ENCODE measurements at places on chromosomes 16 and 17.

- DNase-seq: no peak
Observed at GRCh38 chr16:27110524-27110896, 43.8 kb downstream of the C16orf82 start.

DNA sequence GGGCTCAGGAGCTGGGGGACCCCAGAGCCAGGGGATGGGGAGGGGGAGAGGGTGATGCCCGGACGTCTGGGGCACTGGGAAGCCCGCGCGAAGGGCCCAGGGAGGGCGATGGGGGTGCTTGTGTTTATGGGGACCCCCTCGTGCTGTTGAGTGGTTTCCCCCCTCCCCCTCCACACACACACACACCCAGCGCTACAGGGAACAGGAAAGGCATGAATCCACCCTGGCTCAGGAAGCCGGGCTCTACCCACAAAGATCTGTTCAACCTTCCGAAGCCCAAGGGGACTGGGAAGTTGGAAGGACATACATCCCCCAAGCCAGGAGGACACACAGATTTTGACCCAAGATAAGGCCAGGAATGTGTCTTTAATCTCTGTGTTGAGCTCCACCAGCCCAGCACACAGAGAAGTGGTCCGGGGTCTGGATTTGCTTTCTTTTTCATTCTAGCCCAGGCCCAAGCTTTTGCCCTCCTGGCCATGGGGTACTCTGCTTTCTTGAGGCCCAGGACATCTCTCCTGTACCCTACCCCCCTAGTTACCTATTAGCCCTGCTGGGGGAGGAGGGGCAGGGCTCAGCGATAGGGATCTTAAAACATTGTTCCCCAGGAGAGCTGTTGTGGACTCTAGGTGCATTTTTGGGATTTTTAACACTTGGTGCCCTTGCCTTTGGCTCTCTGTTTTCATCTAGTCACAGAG, 1.2 kb downstream of the UBALD2 start:
- DNase-seq: no peak

GRCh38 chr16:47946092-47946491, 209.7 kb downstream of the ABCC12 start:
- DNase-seq: no peak

GRCh38 chr17:74619077-74619673, 4.4 kb downstream of the CD300E start:
- no peak for DNase-seq

DNA sequence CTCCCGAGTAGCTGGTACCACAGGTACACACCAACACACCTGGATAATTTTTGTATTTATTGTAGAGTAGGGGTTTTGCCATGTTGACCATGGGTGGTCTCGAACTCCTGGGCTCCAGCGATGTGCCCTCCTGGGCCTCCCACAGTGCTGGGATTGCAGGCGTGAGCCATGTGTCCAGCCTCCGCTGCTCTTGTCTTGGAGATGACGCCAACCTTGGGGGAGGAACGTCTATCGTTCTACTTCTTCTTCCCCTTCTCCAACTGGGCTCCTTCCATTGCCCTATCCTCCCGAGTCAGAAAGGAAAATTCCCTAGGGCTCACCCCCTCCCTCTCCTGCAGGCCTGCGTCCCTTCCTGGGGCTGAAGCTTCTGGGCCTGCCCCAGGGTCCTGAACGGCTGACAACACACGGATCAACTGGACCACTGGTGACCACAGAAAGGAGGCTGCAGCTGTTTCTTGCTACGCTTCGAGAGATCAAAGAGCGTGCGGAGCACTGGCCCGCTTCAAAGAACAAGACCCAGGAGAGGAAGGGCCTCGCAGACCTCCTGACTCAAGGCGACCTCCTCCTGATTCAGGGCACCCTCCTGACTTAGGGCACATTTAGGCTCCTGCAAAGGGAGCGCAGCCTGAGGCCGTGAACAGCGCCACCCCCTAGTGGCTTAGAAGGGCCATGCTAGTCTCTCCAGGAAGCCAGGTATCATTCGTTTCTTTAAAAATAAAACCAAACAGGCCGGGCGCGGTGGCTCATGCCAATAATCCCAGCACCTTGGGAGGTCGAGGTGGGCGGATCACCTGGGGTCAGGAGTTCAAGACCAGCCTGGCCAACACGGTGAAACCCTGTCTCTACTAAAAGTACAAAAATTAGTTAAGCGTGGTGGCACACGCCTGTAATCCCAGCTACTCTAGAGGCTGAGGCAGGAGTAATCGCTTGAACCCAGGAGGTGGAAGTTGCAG, 48.5 kb upstream of the HELZ start:
- DNase-seq: peak; percentile 65

GRCh38 chr17:14361945-14362508, 61.1 kb downstream of the HS3ST3B1 start:
- no peak for DNase-seq

GRCh38 chr17:17921192-17922069, 50.8 kb downstream of the TOM1L2 start:
- DNase-seq: no peak

- no peak for DNase-seq
Observed at GRCh38 chr16:78195797-78196196, 96.3 kb downstream of the WWOX start.

GRCh38 chr17:66900126-66901010, 64.1 kb upstream of the CACNG4 start:
- no peak for DNase-seq

DNA sequence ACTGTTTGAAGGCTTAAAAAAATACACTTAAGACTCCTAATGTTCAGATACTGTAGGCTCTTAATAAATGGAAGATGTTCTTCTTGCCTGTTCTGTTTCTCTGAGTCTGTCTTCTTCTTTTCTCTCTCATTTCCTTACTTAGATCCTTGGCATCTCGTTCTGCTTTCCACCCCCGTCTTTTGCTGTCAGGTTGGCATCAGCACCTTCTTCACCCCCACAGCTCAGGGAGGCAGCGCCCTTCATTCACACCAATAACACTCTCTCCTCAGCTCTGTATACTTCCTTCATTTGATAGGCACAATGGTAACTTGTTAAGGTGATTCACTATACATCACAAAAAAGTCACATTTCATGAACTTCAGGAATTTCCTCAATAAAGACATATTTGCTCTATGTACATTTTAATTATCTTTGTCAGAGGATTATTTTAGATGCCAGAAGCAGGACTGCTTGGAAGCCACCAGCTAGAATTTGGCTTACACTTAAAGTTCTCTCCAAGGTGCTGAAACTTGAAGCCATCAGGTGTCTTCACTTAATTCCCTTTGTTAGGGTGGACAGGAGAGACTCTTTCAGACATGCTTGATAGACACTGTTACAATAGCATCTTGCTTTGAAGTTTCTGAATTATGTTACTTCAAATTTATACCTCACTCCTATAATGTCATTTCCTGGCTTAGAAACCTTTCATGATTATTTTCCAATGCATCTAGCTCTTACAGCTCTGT, 670.1 kb upstream of the C16orf82 start:
- DNase-seq: no peak

- DNase-seq: no peak
Observed at GRCh38 chr16:27152121-27152520, 51.2 kb upstream of the KDM8 start.

DNA sequence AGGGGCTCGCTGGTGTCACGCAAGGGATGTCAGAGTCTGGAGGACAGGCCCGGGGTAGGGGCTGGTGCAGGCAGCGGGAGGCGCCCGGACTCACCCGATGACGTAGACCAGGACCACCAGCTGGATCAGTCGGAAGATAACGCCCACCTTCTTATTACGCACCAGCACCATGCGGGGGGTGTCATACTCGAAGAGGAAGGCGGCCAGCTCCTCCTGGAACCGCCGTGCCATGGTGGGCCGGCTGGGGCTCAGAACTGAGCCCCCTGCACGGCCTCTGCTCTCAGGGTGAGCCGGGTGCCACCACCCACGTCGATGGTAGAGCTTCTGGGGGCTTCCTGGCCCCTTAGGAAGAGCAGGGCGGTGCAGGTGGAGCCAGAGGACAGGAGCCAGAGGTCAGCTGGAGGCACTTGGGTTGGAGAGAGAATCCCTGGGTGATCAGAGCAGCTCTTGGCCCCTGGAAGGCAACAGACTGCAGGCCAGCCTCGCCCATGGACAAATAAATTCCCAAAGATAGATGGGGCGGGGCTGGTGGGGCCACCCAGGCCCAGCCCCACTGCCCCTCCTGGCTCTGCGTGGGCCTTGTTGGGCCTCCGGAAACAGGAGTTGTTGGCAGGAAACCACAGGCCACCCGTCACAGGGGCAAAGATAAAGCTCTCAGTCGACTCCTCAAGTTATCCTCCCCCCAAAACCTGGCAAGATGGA, at the start of gene P2RX1:
Gene P2RX1, minus strand, starts transcription at position 471 of the 702 bp plus-strand sequence. Its CDS starts 240 bp downstream, at position 231.
- no peak for DNase-seq

DNA sequence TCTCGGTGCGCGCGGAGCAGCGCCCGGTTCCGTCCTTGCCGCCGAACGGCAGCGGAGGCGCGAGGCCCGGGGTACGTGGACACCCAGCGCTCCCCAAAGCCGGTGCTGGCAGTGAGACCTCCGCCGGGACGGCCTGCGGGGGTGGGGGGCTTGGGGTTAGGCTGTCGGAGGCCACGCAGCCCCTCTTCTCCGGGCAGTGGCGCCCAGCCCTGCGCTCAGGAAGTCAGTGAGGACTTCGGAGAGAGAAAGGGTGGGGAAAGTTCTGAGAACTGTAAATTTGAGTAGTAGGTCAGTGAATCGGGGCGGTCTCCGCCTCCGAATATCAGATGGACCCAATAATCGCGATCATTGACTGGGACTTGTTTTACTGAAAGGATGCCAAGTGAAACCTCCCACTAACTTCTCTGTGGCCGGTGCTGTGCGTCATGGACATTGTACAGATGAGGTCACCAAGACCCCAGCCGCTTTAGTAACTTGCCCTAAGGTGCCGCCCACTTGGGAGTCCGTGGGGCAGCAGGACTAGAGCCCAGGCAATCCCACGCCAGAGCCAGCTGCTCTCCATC, 468 bp downstream of the IL4R start:
- DNase-seq: no peak

- no peak for DNase-seq
Observed at GRCh38 chr17:50900383-50900892, 34.3 kb upstream of the TOB1 start.

DNA sequence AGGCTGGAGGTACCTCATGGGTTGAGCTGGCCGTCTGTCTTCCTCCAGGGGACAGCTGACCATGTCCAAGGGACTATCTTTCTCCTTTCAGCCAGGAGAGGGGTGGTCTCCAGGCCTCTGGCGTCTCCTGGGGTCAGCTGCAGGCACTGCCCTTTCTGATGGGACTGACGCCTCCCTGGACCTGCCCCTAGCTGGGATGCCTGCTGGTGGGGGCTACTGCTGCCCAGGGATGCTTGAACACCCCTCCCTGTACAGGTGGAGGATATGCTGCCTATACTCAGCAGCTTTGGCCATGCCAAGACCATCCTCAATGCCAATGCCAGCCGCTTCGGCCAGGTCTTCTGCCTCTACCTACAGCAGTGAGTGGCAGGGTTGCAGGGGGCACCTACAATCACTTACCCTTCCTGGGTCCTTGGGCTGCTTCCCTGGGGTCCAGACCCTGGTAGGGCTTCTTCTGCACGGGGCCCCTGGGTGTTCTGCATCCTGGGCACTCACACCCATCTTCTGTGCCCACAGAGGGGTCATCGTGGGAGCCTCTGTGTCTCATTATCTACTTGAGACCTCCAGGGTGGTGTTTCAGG, 4.2 kb downstream of the MYO15B start:
- no peak for DNase-seq

- no peak for DNase-seq
Observed at GRCh38 chr17:43531082-43531378, 15.1 kb downstream of the ETV4 start.

DNA sequence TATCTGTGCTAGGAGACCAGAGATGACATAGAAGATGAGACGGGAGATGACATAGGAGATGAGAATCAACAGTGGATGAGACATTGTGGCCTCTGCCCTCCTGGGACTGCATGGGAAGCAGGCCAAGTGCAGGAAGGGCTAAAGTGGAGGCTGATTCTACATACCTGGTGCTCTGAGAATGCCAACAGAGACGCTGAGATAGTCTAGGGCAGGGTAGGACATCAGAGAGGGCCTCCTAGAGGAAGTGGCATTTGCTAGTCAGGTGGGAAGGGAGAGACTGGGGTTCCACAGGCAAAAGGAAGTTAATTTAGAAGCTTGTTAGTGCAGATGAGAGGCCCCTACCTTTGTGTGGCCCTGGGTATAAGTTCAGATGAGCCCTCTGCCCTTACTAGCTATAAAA, 224.2 kb downstream of the CBLN1 start:
- no peak for DNase-seq

- no peak for DNase-seq
Observed at GRCh38 chr16:4578961-4579530, 22.9 kb downstream of the C16orf96 start.

- no peak for DNase-seq
Observed at GRCh38 chr17:80163336-80163735, 6.5 kb upstream of the CARD14 start.

DNA sequence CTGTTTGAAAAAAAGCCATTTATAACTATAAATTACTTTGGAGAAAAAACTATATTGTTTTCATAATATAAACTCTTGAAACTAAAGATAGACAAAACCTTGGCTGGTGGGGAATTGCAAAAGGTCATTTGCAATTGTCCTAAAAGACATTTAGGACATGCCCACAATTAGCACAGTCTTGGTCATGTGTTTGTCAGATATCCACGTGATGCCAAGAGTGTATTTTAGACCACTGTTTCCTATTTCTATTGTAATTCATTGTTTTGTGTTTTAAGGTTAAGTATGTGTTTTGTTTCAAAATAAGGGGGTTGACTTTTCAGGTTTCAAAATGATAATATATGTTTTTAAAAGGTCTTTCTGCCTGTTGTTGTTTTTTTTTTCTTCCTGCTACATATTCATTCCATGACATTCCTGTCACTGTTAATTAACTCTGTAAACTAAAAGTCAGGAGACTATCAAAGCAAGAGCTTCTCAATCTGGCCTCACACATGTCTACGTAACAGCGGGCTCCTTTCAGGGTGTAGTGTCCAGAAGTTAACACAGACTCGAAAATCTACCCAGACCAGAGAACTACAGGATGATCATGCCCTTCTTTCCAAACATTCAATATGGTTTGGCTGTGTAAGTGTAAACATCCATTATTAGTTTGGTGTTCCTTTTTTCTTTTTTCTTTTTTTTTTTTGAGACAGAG, 58.7 kb downstream of the COG7 start:
- DNase-seq: no peak

- DNase-seq: no peak
Observed at GRCh38 chr17:81683208-81683583, 401 bp downstream of the ARL16 start.

GRCh38 chr16:87146676-87147075, 170.5 kb downstream of the C16orf95 start:
- no peak for DNase-seq

- no peak for DNase-seq
Observed at GRCh38 chr16:72085002-72085401, 8.4 kb downstream of the TXNL4B start.
